ENCODE measurements at places on chromosomes 4 and X. TPM values are rescaled to one million over a fixed set of nuclear protein-coding genes. Genes with fewer than 3 reads are reported as not detected.

Gene IRS4
- total RNA-seq = 0.34 TPM

Gene MAGEC3
- not detected for total RNA-seq

Gene GLRA2
- total RNA-seq = not detected

Gene CSAG1
- total RNA-seq = not detected

Gene DDX53
- not detected for total RNA-seq

Gene PABPC1L2B
- total RNA-seq = not detected

Gene ABLIM2
- 0.36 TPM for total RNA-seq

Gene ATP1B4
- not detected for total RNA-seq

Gene ADGRG4
- total RNA-seq = not detected

Gene JADE3
- 6.3 TPM for total RNA-seq

Gene MAP9
- total RNA-seq = 12.0 TPM

Gene FGFRL1
- total RNA-seq = 4.3 TPM

Gene ZNF718
- total RNA-seq = 5.2 TPM

Gene IL1RAPL1
- 3.0 TPM for total RNA-seq

Gene FGFBP2
- total RNA-seq = 2.1 TPM

Gene JADE1
- total RNA-seq = 6.2 TPM

Gene PDE5A
- 2.2 TPM for total RNA-seq

Gene ADRA2C
- 0.15 TPM for total RNA-seq

Gene SERPINA7
- not detected for total RNA-seq

Gene CFP
- 0.33 TPM for total RNA-seq

Gene PNMA6F
- not detected for total RNA-seq

Gene TCEAL5
- not detected for total RNA-seq

Gene COX7B2
- not detected for total RNA-seq

Gene ANXA3
- 11.7 TPM for total RNA-seq

Gene PAGE4
- not detected for total RNA-seq

Gene VCX3A
- total RNA-seq = not detected

Gene ABHD18
- 5.9 TPM for total RNA-seq

Gene CLCN5
- total RNA-seq = 28.0 TPM

Gene GSPT2
- 7.7 TPM for total RNA-seq

Gene UCP1
- not detected for total RNA-seq

Gene TMSB15A
- total RNA-seq = 5.0 TPM

Gene TIGD2
- total RNA-seq = 14.1 TPM

Gene ERCC6L
- 2.8 TPM for total RNA-seq

Gene CYSLTR1
- not detected for total RNA-seq

Gene VSIG1
- total RNA-seq = not detected

Gene STX18
- 24.3 TPM for total RNA-seq

Gene HPSE
- total RNA-seq = 0.34 TPM

Gene GAGE12E
- total RNA-seq = not detected

Gene NLGN4X
- 10.3 TPM for total RNA-seq
